ENCODE measurements at places on chromosomes 5 and 9.

GRCh38 chr9:127979015-127979332 lies 1.8 kb downstream of the EEIG1 start:
- DNase-seq: no peak

DNA sequence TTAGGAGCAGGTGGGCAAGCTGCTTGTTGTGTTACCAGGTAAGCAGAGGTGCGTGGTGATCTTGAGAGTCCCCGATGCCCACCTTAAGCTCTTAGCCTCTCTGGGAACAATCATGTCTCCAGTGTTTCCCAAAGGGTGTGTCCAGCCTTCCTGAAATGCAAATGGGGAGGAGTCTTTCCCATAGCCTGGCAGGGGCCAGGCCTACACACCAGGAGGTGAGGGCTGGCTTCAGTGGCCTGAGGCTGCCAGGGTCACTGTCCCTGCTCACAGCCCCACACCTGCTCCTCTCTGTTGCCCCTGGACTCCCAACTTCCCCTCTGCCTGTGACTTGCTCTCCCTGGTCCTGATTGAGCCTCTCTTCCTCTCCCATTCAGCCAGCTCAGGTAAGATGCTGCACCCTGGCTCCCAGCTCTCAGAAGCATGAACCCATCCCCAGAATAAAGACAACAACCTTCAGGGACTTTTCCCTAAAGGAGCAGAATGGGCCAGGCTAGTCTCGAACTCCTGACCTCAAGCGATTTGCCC lies 65.7 kb upstream of the PHYKPL start:
- DNase-seq: no peak

DNA sequence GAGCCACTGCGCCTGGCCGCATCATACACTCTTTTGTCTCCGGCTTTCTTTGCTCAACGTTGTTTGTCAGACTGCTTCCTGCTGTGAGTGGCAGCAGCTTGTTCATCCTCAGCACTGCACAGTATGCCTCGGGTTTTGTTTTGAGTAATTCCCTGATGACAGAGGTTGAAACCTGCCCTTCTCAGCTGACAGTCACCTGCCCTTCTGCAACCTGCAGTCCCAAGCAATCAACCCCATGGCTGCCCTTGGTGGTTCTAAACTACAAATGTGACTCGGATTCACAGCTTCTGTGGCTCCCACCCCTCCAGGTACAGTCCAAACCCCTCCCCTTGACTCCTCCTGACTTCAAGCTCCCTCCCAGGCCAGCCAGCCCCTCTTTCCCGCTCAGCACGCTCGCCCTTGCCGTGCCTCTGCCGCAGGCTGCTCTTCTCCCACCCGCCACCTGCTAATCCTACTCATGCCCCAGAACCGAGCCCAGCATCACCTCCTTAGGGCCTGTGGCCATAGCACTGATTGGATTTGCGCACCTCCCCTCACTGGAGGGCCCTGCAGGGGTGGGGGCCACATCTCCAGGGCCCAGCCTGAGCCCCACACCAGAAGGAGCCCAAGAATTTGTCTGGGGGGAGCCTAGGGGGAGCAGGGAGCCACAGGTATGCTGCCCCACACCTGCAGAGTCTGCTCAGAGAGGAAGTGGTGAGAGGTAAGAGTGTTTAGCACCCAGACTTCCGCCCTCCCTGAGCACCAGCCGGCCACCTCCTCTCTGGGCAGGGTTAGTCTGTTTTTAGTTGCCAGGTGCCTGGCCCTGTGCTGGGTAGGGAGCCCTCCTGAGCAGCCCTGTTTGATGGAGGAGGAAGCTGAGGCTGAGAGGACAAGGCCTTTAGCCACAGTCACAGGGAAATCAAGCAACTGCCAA lies 10.1 kb downstream of the EEIG1 start:
- DNase-seq: no peak

DNA sequence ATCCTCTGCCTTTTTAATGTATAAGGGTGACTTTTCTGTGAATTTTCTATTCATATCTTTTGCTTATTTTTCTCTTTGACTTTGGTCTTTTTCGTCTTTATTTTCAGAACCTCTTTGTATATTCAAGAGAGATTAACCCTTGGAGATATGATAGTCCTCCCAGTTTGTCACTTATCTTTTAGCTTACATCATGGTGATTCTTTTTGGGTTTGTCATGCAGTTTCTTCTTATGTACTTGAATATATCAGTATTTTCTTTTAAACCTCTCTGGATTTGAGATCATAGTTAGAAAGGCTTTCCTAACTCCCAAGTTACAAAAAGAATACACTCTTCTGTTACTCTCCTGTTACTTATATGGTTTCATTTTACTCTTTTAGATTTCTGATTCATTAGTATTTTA lies 27.5 kb upstream of the GPR21 start:
- DNase-seq: no peak

DNA sequence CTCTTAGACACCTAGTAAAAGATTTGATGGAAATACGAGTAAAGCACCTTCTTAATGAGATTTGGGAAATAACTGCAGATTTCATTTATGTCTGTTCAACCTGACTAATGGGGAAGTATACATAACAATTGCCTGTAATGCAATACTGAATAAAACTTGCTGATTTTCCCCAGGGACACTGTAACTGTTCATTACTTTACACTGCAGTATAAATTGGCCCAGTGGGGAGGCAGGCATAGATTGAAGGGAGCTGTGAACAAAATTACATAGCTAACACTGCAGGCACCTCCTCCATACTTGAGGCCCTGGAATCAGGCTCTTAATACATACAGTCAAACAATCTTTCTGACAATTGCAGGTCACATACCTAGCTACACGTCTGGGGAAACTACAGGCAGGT lies 216.2 kb downstream of the PTPRD start:
- DNase-seq: no peak

DNA sequence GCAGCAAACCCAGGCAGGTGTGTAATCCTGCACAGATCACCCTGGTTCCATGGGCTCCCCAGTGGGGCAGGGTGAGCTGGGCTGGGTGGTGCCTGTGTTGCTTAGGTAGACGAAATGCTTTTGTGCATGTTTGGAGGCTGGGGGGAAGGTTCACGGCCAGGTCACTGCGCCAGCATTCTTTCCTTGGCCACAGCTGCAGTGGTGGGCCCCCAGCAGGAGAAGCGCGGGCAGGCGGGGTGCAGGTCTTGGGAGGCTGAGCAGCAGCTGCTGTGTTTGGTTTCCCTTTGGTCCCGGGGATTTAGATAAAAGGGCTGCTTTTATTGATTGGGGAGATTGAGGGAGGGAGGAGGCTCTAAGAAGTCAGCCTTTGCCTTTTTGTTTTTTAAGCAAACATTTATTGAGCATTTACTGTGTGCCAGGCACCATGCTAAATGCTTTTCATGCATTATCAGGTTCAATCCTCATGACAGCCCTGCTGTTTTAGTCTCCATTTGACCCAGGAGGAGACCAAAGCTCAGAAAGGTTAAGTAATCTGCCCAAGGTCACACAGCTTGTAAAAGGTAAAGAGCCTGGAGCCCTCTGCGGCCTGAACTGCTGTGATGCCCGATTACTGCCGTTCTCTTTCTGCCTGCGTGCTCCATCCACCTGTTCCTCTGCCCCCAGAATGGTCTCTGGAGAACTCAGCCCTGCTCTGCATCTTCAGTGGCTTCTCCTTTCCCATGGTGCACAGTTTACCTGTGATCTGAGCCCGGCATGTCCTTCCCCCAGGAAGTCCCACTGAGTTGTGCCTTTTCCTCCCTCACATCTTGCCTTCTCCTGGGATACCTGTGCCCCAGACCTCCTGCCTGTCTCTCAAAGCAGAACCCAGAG lies 94.4 kb downstream of the MACROH2A1 start:
- no peak for DNase-seq

GRCh38 chr5:1449081-1449630 lies 3.9 kb upstream of the SLC6A3 start:
- DNase-seq: no peak

- no peak for DNase-seq
Observed at GRCh38 chr5:146860213-146860893, 18.2 kb downstream of the PPP2R2B start.

GRCh38 chr5:149414405-149415065 lies 35.4 kb upstream of the IL17B start:
- no peak for DNase-seq

- DNase-seq: no peak
Observed at GRCh38 chr9:34554211-34555001, 31.6 kb upstream of the ENHO start.

DNA sequence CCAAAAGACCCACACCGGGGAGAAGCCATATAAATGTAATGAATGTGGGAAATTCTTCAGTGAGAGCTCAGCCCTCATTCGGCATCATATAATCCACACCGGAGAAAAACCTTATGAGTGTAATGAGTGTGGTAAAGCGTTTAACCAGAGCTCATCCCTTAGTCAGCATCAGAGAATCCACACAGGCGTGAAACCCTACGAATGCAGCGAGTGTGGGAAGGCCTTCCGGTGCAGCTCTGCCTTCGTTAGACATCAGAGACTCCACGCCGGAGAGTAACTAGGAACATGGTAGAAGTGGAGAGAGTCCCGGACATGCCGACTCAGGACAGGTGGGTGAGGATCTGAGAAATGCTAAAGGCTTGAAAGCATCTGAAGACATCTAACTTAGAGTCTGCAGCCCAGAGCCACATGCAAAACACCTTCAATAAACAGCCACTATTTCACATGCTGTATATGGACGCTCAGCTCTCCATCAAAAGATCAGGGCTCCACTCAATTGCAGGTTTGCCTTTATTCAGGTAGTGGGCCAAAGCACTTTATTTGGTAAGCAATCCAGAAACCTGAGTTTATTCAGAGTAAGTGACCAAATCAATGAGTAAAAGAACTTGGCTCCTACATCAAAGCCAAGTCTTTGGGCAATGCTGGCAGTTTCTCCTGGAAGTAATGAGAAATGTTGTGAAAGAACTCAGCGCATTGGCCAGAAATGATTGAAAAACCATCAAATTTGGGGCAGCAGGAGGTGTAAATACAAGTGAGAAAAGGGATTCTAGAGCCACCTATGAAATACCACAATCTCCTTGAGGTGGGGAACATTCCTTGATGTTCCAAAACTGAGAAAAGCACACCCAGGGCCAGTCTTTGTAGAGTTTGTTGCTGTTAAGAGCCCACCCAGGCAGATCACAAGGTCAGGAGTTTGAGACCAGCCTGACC lies 6.0 kb downstream of the RPL12 start:
- no peak for DNase-seq

- no peak for DNase-seq
Observed at GRCh38 chr9:113641100-113641885, 177.8 kb downstream of the RGS3 start.

GRCh38 chr5:132777209-132778069 lies at the start of gene SEPTIN8:
TSS of gene SEPTIN8 (minus strand) at chr5:132777239. CDS start at chr5:132777137, 102 bp downstream.
- DNase-seq: peak; percentile 74

DNA sequence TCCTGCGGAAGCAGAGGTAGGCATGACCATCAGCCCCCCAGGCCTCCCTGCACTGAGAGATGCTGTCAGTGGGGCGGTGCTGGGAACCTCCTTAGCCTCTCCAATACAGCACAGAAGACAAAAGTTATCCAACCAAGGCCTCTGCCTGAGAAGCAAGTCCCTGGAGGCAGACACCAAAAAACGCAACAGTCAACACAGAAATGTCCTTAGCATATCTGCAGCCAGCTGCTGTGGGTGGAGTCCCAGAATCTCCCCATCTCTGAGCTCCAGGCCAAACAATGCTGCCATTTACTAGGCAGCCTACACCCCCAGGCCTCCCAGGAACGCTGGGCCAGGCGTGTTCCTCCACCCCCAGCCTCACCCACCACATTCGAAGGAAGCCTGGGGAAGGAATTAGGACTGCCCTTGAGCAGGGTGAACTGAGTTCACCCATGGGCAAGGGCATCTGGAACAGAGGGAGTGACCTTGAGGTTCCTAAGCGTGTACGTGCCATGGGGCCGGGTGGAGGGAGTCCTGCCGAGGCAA lies 43.7 kb downstream of the STK10 start:
- peak; percentile 82 for DNase-seq

DNA sequence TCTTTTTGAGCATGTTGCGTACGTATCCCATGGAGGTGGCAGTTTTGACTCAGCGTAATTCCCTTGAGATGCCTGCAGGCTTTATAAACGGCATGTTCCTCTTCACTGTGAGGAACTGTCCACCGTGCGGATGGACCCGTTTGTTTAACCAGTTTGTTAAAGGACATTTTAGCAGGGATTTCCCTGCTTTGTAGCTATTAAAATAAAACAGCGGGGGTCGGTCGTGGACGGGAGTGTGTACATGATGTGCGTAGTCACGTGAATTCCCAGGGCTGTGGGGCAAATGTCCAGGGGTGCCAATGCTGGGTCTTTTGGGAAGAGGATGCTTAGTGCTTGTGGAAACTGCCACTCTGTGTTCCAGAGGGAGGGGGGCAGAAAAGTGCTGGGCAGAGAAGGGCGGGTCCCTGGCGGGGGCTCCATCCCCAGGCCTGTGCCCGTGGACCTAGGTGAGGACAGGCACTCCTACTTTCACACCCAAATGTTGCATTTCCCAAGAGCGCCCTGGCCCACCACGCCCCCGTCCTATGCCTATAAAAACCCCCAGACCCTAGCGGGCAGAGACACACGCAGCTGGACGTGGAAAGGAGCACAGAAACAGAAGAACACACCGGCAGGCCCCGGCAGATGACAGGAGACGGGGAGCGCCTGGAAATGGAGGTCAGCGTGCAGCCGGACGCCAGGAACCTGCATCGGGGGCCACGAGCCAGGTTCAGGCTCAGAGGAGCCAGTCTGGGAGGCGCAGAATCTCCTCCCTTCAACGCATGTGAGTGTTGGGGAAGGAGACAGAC lies 4.0 kb upstream of the TERT start:
- no peak for DNase-seq

DNA sequence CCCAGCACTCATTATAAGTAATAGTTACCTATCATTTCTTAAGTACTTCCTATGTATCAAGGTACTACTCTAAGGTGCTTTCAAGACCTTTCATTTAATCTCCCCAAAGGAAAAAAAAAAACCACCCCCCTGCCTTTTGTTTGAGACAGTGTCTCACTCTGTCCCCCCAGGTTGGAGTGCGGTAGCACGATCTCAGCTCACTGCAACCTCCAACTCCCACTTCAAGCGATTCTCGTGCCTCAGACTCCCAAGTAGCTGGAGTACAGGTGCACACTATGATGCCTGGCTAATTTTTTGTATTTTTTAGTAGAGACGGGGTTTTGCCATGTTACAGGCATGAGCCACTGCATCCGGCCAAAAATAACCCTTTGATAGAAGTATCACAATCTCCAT lies 29.9 kb downstream of the SERINC5 start:
- no peak for DNase-seq

DNA sequence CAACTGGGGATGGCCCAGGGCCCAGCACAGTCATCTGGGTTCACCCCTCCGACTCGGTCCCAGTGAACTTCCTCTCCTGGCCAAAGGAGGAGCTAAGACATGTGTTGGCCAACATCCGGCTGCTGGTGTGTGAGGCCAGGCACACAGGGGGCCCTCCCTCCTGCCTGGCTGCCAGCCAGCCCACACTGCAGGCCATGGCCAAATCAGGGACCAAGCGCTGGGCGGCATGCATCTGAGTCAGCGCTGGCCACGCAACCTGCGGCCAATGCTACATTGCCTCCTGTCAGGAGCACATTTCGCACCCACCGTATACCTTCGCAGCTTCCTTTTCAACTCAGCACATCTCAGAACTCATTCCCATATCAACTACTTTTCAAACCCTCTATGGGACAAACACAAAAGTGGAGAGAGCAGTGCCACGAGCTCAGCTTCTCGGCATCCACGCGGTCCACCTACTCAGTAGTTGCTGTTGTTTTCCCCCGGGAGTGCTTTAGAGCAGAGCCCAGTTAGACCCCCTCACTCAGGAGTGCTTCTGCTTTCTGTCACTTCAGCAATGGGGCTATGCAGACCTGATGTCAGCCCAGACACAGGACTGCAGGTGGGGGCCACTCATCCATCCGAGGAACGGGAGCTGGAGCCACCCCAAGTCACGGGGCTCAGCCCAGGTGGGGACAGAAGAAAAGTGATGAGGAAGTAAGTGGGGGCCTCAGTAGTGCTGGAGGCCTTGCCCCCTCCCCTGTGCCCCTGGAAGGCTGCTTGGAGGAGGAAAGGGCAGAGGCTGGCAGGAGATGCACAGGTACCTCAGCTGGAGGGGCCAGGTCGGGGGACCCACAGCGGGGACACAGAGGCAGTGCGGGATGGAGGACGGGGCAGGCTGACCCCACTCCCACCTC lies 13.9 kb downstream of the NINJ1 start:
- DNase-seq: peak; percentile 74
